Osteocyte (in vitro differentiated cells): ENCODE measurements at places on chromosomes 16 and 17. TPM values are rescaled to one million over a fixed set of nuclear protein-coding genes. Genes with fewer than 3 reads are reported as not detected.

KRTAP2-3 gene
- not detected in 2 replicates for total RNA-seq

RGS11 gene
- 6.2 and 9.5 TPM in 2 replicates for total RNA-seq

IL34 gene
- total RNA-seq = 12.7 and 14.3 TPM in 2 replicates

PIK3R5 gene
- not detected in 2 replicates for total RNA-seq

HAS3 gene
- total RNA-seq = 0.89 and 1.6 TPM in 2 replicates
